ENCODE measurements at places on chromosomes 16 and 17.

DNA sequence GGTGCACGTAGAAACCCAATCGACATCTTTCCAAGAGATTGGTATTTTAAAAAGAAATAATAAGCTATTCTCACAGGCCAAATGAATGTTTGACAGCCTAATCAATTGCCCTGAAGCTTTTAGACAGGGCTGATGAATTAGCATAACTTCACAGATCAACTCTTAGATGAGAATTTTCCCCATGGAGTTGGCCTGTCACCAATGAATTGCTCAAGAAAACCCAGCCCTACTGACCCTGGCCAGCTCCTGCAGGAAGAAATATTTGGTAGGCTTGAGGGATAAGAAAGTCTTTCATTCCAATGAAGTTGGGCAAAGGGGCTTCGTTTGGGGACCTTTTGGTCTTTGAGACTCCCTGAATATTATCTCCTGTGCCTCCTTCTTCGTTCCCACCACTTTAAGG is 23.4 kb upstream of the SEC14L1 start:
- no peak for DNase-seq

GRCh38 chr17:80995131-80995530 is 3.5 kb downstream of the CHMP6 start:
- DNase-seq: no peak

GRCh38 chr16:17369421-17370222 is 101.1 kb downstream of the XYLT1 start:
- no peak for DNase-seq

DNA sequence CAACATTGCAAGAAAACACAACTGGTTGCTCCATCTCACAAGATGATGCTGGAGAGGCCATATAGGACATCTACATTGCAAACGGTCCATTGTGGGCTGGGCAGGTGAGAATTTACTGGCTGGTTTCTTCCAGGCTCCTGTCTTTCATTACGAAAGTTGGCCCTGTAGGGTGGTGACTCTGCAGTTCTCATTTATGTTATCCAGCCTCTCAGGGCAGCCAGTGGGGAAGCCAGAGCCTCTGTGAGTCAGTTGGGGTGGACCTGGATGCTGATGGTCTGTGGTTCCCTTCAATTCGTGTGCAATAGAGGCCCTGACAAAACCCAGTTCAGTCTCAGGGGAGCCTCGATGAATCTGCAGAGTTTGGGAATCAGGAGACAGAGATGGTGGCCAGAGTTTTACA is 341.0 kb upstream of the CCL2 start:
- no peak for DNase-seq
